Stomach (tissue), 19 donors: ENCODE measurements at places on chromosomes 5 and 9. TPM values are rescaled to one million over a fixed set of nuclear protein-coding genes. Genes with fewer than 3 reads are reported as not detected.

The CER1 gene
- not detected for total RNA-seq

The LCNL1 gene
- not detected for total RNA-seq

The SARDH gene
- total RNA-seq, result 2.9 TPM

The PRR7 gene
- not detected for total RNA-seq

The IL13 gene
- total RNA-seq, result not detected

The TLX3 gene
- total RNA-seq, result not detected

The NME5 gene
- total RNA-seq, result not detected

The GFPT2 gene
- total RNA-seq, result 19.8 TPM

The LCP2 gene
- total RNA-seq, result 27.1 TPM

DNA sequence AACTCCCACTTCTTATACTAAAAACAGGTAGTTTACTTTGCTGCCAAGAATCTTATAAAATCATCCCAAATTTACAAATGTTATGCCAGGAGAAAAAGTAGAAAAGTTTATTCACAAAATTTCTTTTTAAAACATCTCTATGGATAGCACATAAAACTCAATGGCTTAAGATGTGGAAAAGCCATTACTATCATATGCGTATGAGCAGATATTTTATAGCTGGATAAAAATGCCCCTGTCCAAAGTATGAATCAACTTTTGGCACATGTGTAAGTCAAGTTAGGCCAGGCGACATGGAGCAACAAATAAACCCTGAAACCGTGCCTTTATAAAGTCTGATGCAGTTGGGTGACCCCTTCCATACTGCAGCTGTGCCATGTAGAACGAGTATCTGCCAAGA, 38.6 kb upstream of the FBP1 start:
- no peaks in the 10 kb centered on the region for H3K36me3 ChIP-seq
- H3K27ac ChIP-seq, result no peak overlapping the region
- DNase-seq, result no peak
- H3K27me3 ChIP-seq, result no peaks in the 10 kb centered on the region
- H3K4me1 ChIP-seq, result peaks cover 22% of the 10 kb centered on the region
- H3K4me3 ChIP-seq, result no peak overlapping the region

DNA sequence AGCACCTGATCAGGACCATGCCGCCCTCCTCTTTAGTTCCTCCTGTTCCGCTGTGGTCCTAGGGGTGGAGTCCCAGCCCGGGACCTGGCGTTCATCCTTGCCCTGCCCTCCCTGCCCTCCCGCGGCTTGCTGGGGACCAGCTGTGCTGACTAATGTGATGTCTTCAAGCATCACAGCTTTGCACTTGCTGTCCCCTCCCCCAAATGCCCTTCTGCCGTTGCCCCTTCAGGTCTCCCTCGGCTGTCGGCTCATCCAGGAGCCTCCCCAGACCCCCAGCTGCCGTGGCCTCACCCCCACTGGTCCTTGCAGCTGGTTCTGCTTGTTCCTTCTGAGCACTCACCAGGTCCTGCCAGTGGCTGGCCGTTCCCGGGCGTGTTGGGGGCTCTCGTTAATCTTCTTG, 19.9 kb downstream of the RXRA start:
- no peaks in the 10 kb centered on the region for H3K27me3 ChIP-seq
- no peak overlapping the region for H3K27ac ChIP-seq

GRCh38 chr5:38527475-38527874, 29.0 kb downstream of the LIFR start:
- DNase-seq, result no peak
- no peak overlapping the region for H3K27ac ChIP-seq
- H3K4me1 ChIP-seq, result peaks cover 12% of the 10 kb centered on the region
- peaks cover 6% of the 10 kb centered on the region for H3K36me3 ChIP-seq

DNA sequence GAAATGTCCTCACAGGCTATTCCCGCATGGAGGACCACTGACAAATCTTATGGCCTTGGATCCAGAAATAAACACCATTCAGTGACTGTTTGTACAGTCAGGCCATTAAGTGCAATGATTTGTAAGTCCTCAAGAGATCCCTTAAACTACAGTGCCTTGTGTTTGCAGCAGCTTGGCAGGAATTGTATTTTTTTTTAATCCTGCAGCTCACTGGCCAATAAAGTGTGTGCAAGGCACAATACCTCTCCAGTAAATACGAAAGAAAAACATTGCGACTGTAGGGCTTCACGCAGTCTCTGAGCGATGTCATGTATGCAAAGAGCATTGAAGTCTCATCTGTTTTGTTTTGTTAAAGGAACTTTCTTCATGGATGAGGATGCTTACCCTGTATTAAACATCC, 74.2 kb upstream of the TUSC1 start:
- DNase-seq, result no peak
- H3K4me3 ChIP-seq, result no peak overlapping the region
- no peaks in the 10 kb centered on the region for H3K27me3 ChIP-seq
- no peaks in the 10 kb centered on the region for H3K4me1 ChIP-seq

DNA sequence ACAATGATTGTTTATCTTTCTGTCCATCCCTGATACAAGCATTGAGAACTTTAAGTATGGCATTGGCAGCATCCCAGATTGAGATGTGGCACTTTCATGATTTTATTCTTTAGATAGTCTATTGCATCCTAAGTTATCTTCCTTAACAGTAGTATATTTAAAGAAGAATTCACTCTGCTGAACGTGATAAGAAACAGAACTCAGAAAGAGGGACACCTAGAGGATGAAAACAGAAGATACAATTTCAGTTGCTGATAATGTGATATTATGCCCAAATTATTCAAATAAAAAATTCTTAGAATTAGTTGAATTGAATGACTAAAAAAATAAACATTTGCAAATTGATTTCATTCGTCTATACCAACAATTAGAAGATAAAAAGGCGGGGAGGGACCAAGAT, 218.1 kb upstream of the DMRTA1 start:
- DNase-seq, result no peak
- H3K4me1 ChIP-seq, result no peaks in the 10 kb centered on the region
- H3K27ac ChIP-seq, result no peak overlapping the region

GRCh38 chr9:14086495-14086894, 227.4 kb downstream of the NFIB start:
- no peak for DNase-seq
- H3K27ac ChIP-seq, result no peak overlapping the region
- H3K4me3 ChIP-seq, result no peak overlapping the region
- H3K36me3 ChIP-seq, result peaks cover 12% of the 10 kb centered on the region
- H3K27me3 ChIP-seq, result no peaks in the 10 kb centered on the region

DNA sequence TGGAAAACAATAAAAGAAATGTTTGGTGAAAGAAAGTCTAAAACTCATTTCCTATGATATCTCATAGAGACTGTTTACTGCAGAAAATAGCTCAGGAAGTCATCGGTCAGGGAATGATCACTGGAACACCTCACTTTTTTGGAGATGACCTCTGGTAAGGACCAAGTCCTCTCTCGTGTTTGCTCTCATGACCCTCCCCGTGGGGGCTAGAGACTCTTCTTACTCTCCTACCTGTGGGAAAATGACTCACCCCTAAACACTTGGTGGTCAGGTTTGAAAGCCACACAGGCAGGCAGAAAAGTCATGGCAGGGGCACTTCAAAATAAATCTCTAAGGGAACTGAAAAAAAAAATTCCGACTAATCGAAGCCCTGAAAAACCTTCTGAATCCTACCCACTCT, 48.2 kb downstream of the FAM240B start:
- no peak overlapping the region for H3K27ac ChIP-seq
- H3K36me3 ChIP-seq, result no peaks in the 10 kb centered on the region
- peaks cover 6% of the 10 kb centered on the region for H3K4me1 ChIP-seq
- no peak overlapping the region for H3K4me3 ChIP-seq
- no peak for DNase-seq
- no peaks in the 10 kb centered on the region for H3K27me3 ChIP-seq

DNA sequence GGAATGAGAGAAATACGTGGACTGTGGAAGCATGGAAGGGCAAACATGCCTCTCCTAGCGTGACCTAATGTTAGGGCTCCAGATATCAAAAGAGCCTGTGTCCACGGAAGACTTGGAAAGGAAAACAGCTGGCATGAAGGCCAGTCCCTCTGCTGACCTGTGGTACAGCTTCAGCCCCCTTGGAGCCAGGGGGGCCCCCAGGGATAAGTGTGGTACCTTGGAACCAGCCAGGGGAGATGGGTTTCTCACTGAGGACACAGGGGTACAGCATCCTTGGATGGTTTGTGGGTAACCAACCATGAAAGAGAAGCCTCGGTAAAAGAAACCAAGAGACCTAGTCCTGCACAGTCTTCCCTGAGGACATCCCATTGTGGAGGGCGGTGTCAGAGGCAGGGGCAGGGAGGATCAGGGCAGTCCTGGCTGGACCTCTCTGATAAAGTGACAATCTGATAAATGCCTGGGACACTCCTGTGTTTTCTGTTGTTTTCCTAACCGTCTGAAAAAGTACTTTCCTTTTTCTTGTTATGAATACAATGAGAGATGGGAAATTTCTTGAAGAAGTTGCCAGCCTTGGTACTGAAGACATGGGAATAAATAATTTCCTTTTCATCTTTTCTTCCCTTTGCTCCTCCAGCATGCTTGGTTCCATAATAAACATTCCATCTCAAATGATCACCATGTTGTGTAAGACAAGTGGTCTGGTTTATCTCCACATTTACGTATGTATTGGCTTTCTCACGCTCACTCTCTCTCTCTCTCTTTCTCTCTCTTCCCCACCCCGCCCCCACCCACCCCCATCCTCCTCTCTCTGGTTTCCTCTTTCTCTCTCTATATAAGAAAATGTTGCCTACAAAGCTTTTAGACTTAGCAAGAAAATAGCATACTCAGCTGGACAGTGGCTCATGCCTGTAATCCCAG, 102.1 kb downstream of the SUSD1 start:
- H3K4me1 ChIP-seq, result peaks cover 6% of the 10 kb centered on the region
- no peak overlapping the region for H3K4me3 ChIP-seq
- no peaks in the 10 kb centered on the region for H3K36me3 ChIP-seq
- H3K27ac ChIP-seq, result peak overlapping the region; percentile 79
- no peaks in the 10 kb centered on the region for H3K27me3 ChIP-seq
- DNase-seq, result no peak

DNA sequence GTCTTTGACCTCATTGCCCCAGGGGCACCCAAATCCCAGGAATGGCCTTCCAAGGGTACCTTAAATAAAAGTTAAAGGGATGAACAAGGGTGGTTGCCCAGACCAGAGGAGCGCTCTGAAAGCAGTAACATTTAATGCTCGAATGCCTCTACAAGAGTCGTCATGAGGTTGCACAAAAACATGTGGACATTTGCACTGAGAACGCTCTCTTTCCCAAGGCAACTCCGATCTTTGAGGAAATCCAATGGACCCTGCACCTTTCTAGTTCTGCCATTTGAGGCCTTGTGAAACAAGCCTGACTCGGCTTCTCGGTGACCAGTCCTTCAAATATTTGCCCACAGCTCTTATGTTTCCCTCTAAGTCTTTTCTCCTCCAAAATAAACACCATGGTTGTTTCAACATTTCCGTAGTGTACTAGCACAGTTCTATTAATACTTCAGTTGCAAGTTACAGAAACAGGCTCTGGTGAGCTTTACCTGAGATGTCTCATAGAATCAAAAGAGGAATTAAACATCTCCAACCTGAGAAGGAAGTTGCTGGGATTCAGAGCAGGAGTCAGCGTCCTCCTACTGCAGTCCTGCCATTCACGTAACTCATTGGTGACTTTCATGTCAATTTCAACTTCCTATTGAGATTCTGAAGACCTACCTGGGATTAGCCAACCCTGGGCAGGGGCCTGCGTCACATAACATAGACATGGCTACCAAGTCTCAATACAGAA, 168.8 kb upstream of the RAI14 start:
- H3K4me3 ChIP-seq, result no peak overlapping the region
- DNase-seq, result peak; percentile 64
- peak overlapping the region; percentile 84 for H3K27ac ChIP-seq

DNA sequence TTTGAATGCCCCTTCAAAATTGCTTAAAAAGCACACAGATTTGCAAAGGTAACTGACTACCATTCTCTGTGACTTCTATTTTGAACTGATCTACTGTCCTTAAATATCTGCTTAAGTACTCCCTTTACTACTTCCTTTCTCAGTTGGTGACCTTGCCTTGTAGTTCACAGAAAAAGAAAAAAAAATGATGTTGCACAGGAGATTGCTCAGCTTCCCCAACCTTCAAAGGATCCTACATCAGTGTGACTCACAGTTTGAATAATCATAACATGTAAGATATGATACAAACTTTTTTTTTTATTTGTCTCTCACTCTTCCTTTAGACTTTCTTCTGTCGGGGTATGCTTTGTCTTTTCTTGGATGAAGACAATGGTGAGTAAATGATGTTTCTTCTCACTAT, 1029.6 kb downstream of the CDH12 start:
- H3K27me3 ChIP-seq, result no peaks in the 10 kb centered on the region
- no peak overlapping the region for H3K4me3 ChIP-seq
- H3K27ac ChIP-seq, result no peak overlapping the region
- DNase-seq, result no peak

DNA sequence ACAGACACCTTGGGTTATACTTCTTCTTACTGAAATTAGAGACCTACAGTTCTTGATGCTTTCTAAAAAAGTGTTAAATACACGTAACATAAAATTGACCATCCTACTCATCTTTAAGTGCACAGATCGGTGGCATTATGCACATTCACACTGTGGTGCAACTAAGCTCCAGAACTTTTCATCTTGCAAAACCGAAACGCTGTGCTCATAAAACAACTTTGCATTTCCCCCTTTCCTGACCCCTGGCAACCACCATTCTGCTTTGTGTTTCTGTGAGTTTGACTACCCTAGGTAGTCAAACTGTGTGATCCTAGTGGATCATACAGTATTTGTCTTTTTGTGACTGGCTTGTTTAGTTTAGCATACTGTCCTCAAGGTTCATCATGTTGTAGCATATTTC, 3.9 kb downstream of the MVB12B start:
- H3K27me3 ChIP-seq, result no peaks in the 10 kb centered on the region
- H3K36me3 ChIP-seq, result no peaks in the 10 kb centered on the region
- H3K4me3 ChIP-seq, result no peak overlapping the region
- no peak overlapping the region for H3K27ac ChIP-seq
- peaks cover 34% of the 10 kb centered on the region for H3K4me1 ChIP-seq
- no peak for DNase-seq

DNA sequence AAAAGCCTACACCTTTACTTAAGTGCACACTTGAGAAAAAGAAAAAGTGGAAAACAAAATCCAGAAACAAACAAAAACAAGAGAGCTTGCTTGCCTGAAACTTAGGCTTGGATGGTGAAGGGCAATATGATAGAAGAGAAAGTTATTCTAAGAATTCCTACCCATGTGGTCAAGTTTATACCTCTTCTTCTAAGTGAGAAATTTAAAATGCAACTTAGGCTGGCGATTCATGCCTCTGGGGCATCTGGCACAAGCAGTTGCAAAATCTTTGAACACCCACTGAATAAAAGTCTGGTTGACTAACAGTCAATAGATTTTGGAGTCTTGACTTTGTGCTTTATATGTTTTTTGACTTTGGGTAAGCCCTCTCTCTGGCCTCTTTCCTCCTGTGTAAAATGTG, 239.6 kb downstream of the KDM4C start:
- peaks cover 64% of the 10 kb centered on the region for H3K36me3 ChIP-seq
- no peaks in the 10 kb centered on the region for H3K4me1 ChIP-seq
- no peak for DNase-seq
- H3K27me3 ChIP-seq, result no peaks in the 10 kb centered on the region
